EH (cell line): ENCODE measurements at places on chromosomes 7 and 10.

- DNase-seq = no peak
Measured at GRCh38 chr7:152587366-152587765, 88.6 kb downstream of the XRCC2 start.

- no peak for DNase-seq
Measured at GRCh38 chr7:5701085-5701914, 80.2 kb downstream of the RNF216 start.

GRCh38 chr10:26969145-26969926 lies 108.6 kb upstream of the ABI1 start:
- DNase-seq = no peak

DNA sequence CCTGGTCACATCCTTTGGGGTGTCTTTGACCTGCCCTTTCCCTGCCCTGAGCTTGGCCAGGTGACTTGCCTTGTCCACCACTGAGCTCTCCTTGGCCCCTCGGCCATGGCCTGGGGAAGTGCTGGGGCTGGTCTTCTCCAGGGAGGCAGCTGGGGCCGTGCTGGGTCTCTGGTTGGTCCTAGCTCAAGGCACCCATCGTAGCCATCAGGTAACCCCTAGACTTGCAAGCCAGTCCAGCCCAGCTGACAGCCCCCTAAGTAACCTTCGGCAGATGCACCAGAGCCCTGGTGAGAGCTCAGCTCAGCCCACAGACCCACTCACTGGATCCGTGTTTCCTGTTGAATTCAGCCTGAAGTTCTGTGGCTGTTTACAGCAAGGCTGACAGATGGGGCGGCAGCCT lies 176.2 kb upstream of the SHH start:
- no peak for DNase-seq

- DNase-seq = no peak
Measured at GRCh38 chr10:70726909-70727495, 54.7 kb downstream of the ADAMTS14 start.

DNA sequence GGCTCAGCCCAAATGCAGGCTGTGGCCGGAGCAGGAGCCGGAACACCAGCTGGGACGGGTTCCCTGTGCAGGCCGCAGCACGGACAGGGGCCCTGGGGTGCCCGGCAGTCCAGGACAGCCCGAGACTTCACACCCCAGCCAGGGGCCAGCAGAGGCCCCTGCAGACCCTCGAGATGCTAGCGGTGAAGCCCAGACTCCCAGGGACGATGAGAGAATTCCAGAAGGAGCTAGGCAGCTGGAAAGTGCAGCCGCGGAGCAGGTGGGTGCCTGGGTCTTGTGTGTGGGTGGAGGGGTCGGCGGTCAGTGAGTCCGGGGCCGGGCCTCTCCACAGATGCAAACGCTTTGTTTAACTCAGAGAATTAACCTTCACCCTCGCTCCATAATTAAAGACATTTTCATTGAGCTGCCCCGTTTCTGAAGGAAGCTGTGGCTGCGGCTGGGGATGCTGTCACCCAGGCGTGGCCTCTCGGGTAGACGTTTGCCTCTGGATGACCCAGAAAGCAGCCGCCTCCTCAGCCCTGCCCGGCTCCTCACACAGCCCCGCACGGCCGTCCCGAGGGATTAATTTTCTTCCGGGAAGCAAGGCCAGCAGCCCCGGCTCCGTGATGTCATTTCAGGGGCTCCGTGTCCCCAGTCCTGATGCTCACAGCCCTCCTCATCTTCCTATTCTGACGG lies 26.5 kb downstream of the KNDC1 start:
- DNase-seq = no peak
